ENCODE measurements at places on chromosomes 4 and X.

GRCh38 chrX:1384658-1385252 lies 7.2 kb downstream of the SLC25A6 start:
- no peak for DNase-seq

- DNase-seq: no peak
Observed at GRCh38 chr4:123624959-123625358, 228.4 kb downstream of the SPRY1 start.

DNA sequence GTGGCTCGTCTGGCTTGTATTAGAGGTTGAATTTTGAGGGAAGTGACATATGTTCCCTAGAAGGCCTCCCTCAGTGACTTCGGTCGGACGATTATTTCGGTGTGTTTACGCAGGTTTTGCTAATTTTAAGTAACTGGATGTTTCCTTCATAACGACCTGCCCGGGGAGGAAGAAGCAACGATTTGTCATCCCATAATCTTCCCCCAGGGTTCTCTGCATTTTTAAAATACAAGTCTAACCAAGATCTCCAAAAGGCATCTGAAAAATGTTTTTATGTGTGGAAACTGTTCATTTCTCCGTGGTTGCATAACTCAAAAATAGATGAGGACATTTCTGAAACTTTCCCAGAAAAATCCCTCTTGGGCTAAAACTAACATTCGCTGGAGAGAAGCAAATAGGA lies 195.4 kb downstream of the SHOX start:
- no peak for DNase-seq

DNA sequence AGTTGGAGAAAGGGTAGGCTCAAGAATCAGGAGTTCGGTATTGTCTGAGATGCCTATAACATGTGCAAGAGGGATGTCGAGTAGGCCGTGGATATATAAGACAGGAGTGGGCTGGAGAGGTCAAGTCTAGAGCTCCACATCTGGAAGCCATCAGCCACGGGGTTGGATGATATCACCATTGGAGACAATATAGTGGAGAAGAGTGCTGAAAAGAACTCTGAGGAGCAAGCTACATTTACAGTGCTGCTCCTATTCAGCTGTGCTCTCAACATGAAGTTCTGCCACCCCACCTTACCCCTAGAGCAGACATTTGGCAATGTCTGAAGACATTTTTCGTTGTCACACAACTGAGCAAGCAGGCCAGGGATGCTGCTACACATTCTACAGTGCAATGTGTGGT lies 20.9 kb upstream of the PLAC1 start:
- DNase-seq: no peak

GRCh38 chr4:162838671-162839070 lies 328.0 kb downstream of the NAF1 start:
- DNase-seq: no peak

DNA sequence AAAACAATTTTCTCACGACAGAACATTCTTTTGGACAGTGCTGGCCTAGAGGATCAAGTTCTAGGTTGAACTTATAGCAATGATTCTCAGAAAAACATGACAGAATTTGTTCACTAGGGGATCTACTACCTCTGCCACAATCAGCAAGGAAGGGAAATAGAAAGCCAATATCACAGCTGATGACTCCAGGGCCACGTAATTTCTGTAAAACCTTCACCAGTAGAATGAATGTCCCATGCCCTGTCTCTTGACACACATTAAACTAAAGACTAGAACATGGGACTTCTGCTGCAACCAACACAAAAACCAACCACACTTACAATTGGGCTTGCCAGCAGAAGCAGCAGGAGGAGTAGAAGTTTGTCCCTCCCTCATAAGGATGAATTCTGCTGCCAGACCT lies 86.0 kb upstream of the NPFFR2 start:
- DNase-seq: no peak

GRCh38 chr4:61933527-61933926 lies 733.4 kb downstream of the ADGRL3 start:
- no peak for DNase-seq

GRCh38 chr4:5928274-5928673 lies 35.4 kb upstream of the CRMP1 start:
- DNase-seq: no peak

Data from naive thymus-derived CD8-positive, alpha-beta T cell (primary cell).